ENCODE measurements at places on chromosomes 13 and 19.
A peak's percentile ranks its signal among the peaks of the same experiment; 100 is the strongest.

DNA sequence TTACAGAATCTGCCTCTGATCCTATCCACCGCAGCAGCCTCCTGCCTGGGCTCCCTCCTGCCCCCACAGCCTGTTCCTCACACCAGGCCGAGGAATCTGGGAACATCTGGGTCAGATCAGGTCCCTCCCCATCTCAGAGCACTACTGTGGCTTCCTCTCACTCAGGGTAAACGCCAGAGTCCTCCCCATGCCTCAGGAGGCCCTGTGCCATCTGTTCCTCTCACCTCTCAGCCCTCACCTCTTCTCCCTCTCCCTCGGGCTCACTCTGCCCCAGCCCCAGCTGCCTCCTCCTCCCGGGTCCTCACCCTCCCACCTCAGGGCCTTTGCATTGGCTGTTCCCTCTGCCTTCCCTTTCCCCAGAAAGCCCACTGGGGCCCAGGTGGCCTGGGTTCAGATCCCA is 18.2 kb downstream of the FCGBP start:
- no peak for DNase-seq

DNA sequence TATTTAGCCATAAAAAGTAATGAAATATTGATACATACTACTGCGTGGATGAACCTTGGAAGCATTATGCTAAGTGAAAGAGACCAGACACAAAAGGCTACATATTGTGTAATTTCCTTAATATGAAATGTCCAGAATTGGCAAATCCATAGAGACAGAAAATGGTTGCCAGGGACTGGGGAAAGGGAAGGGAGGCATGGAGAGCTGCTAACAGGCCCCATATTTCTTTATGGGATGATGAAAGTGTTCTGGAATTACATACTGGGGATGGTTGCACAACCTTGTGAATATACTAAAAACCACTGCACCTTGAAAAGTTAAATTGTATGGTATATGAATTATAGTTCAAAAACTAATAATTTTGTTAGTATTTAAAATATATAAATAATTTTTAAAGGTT is 3.6 kb downstream of the IFT88 start:
- DNase-seq: no peak

DNA sequence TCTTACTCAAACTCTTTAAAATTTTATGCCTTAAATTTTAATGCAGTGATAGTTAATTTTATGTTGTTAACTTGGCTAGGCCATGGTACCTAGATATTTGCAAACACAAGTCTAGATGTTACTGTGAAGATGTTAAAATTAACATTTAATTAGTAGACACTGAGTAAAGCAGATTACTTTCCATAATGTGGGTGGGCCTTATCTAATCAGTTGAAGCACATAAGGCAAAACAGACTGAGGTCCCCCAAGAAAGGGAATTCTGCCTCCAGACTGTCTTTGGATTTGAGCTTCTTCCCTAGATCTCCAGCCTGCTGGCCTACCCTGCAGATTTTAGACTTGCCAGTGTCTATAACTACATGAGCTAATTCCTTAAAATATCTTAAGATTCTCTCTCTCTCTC is 294.0 kb downstream of the ENOX1 start:
- DNase-seq: no peak

- DNase-seq: no peak
These were observed 125.7 kb upstream of the PEG3 start for GRCh38 chr19:56966225-56966696.

- DNase-seq: no peak
These were observed 1140.4 kb downstream of the EFNB2 start for GRCh38 chr13:105395041-105395440.

DNA sequence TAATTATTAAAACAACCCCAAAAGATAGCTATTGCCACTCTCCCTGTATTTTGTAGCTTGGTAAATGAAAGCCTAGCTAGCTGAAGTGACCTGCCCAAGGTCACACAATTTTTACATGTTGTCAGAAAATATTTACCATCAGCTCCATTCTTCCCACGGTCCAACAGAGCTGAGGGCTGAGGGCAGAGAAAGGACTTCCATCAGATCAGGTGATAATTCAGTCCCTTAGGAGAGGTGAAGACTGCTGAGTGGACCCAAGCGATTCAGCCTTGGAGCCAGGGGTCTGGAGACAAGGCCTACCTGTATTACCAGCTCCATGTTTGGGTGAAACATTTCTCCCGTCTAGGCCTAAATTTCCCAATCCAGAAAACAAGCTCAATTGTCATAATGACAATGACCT is 149.5 kb upstream of the TSHZ3 start:
- no peak for DNase-seq

DNA sequence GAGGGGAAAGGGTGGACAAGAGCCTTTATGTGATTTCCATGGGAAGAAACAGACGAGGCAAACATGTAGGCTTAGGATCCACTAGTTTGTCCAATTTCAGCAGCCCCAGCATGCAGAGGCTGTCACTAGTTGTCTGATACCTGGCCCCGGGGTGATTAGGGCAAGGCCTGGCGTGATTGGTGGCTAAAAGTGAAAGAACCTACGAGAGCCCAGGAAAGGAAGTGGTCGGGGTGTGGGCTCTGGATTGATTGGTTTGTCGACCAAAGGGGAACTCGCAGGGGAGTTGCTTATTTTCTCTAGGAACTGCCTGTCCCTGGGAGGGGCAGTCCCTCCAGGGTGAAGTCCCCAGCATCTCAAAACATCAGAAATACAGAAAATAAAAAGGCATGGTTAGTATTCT is 64.2 kb upstream of the UQCRFS1 start:
- peak; percentile 24 for DNase-seq

DNA sequence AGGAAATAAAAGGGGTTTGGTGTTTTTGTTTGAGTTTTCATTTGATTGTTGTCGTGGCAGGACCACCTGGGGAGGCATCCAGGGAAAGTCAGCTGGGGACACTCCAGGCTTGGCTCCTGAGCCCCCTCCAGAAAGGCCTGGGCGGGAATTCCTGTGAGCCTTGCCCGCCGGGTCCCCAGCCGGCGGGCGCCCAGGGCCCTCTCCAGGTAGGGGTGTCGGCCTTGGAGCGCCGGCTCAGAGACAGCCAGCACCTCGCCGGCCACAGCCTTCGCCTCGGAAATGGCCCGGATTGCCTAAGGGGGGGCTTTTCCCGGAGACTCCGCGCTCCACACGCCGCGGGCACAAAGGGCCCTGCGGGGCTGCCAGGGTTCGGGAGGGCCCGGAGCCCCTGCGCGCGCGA is 125.0 kb downstream of the TNFRSF19 start:
- no peak for DNase-seq

DNA sequence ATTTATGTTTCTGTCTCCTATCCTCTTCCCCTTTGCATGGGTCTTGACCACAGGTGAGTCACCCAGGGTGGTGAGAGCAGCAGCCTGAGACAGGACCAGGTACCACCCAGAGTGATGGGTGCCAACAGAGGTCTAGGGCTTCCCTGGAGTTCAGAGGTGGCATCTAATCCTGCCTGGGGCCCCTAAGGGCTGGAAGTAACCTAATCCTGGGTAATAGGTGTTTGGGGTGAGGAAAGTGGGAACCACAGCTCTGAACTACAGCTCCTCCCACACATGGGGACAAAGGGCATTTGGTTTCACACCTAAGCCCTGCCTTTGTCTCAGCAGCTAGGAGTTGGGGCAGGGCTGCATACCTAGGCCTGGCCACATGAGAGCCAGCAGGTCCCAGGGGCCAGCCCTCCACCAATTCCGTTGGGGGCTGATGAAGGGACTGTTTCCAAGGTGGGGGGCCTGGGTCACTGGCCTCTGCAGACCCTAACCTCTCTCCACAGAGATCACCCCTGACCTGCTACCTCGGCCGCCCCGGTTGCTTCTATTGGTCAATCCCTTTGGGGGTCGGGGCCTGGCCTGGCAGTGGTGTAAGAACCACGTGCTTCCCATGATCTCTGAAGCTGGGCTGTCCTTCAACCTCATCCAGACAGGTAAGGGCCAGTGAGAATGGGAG is 8.0 kb downstream of the SPHK2 start:
- no peak for DNase-seq

GRCh38 chr13:112119192-112120030 is 52.5 kb downstream of the SOX1 start:
- DNase-seq: no peak

DNA sequence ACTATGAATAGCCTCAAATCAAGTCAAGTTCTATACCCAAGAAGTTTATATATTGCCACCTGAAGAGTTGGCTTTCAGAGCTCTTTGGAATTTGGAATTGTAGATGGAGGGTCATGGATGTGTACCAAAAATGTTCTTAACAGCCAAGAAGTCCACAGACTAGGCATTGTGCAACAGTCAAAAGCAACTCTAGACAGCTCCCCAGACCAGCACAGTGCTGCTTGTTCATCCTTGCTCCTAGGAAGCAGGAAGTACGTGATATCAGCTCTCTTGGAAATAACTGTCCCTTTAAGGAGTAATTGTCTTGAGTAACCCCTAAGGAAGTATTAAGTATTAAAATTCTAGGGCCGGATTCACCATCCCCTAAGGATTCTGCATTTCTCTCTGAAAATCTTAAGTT is 30.7 kb upstream of the IL17D start:
- peak; percentile 10 for DNase-seq

DNA sequence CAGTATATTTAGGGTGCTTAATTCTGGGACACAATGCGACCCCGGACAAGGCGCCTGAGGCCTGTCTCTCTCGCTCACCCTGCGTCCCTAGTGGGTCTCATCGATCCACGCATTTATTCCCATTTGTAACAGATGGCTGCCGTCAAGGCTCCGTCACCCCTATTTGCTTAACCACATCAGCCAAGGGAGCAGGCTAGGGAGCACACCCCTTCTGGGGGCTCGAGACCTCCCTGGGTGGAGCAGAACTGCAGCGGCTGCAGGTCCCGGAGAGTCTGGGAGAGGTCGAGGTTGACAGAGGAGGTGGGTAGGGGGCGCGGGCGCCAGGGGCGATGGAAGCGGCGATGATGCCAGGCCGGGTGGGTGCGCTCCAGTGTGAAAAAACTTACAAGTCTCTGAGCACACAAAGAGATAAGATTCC is 507 bp downstream of the ALG5 start:
- DNase-seq: no peak

DNA sequence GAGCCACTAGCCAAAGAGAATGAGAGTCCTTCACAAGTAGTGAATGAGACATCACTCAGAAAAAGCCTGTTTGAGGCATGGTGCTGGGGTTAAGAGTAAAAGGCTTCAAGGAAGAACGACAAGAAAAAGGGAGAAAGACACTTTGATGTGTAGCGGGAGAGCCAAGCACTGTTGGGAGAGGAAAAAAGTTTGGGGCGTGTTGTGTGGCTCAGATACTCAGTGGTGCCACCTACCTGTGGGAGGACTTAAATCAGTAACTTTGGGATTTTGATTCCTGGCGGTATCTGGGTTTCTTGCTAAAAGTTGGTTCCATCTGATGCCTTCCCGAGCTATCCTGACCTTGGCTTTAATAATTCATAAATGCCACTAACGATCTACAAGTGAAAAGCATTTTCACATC is 12.3 kb downstream of the ELSPBP1 start:
- DNase-seq: no peak

DNA sequence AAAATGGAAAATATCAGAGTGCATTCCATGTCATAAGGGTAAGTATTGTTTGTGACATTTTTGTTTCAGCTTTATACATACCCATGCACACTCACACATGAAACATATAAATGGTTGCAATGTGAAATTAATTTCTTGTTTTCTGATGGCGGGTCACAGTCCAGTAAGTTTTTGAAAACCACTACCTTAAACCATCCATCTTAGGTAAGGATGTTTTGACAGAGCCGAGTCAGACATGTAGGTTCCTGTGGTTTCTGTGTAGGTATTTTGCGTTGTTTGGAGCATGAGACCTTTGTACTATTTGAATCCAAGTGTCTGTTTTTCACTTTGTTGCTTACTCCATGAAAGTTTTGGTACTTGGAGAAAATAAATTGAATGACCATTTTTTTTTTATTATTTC is 121.7 kb downstream of the B3GLCT start:
- no peak for DNase-seq

Measured in AG08396 (cell line).